ENCODE measurements at places on chromosomes 5 and 9.

DNA sequence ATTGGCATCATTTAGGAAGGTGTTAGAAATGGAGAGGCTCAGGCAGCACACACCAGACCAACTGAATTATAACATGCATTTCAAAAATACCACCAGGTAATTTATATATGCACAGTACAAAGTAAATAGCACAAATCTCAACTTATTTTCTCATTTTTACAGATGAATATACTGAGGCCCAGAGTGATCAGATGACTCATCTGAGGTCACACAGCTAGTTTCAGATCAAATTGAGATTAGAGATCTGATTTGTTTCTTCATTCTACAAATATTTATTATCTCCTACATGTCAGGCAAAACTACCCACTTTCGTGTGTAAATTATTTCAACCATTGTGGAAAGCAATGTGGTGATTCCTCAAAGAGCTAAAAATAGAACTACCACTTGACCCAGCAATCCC, 507.1 kb downstream of the TLE4 start:
- DNase-seq: no peak

- no peak for DNase-seq
Measured at GRCh38 chr9:20526500-20527319, 95.6 kb downstream of the MLLT3 start.

DNA sequence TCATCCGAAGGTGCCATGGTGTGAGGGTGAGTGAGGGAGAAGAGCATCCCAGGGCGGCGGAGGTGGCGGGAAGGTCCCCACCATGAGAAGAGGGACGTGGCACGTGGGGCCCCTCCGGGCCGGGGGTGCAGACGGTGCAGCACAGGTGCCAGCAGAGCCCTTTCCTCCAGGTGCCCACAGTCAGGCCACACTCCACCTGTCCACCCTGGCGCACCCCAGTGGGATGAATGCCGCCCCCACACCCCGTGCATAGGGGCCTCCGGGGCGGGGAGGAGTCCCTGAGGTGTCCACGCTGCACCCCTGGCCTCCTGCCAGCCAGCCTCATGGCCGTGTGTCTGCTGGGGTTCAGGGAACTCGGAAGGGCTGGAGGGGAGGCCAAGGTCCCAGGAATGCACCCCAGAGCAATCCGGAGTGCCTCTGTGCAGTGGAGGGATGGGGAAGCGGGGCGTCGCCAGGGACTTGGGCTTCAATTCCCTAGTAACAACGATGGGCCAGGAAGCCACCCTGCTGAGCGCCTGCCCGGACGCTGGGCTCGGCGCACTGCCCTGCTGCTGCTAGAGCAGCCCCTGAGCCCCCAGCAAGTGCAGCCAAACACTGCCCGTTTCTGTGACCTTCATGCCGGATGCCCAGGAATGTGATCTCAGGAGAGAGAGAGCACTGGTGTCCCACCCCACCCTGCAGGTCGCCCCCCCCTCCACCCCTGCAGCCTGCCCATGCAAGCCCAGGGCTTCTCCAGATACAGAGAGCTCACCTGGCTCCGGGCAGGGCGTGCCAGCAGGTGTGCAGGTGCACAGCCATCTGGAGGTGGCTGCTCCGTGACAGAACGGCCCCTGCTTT, 8.8 kb upstream of the NACC2 start:
- DNase-seq: no peak

GRCh38 chr5:140003519-140003918, 39.6 kb downstream of the NRG2 start:
- DNase-seq: no peak

DNA sequence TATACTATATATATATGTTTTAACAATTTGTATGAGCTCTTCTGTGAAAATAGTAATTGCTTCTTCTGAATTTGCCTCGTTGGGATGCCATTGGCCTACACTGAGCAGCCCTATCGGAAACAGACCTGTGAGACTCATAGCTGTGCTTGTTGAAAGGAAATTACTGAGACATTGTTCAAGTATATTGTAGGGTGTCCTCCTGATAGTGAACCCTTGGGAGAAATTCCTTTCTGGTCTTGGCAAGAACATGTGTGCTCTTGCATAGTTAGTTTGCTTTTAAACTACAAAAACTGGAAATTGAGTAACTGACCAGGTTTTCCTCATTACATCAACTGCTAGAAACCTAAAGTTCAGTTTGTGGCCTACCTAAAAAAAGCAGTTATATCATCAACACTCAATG, 160.9 kb downstream of the LURAP1L start:
- DNase-seq: no peak

- DNase-seq: no peak
Measured at GRCh38 chr9:116096046-116096445, 57.5 kb upstream of the PAPPA start.

- DNase-seq: no peak
Measured at GRCh38 chr5:95075111-95075510, 209.8 kb downstream of the MCTP1 start.

DNA sequence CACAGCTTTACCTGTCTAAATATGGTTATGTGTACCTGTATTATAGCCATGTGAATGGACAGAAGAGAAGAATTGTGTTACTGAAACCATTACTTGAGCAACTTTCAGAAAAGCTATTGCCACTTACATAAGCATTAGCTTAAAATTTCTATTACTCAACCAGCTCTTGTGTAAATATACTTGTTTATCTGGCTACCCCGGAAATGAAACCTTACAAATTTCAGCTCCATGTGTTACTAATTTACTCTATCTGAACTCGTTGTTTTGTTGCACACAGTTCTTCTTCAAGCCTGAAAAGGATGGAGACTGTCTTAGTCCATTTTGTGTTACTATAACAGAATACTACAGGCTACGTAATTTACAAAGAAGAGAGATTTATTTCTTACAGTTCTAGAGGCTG, 22.5 kb upstream of the ADAMTSL1 start:
- DNase-seq: no peak

- no peak for DNase-seq
Measured at GRCh38 chr5:180636403-180637075, 12.9 kb downstream of the FLT4 start.

- DNase-seq: no peak
Measured at GRCh38 chr5:158039911-158040347, 181.0 kb upstream of the CLINT1 start.

- no peak for DNase-seq
Measured at GRCh38 chr9:110298043-110298605, 39.5 kb downstream of the TXNDC8 start.

DNA sequence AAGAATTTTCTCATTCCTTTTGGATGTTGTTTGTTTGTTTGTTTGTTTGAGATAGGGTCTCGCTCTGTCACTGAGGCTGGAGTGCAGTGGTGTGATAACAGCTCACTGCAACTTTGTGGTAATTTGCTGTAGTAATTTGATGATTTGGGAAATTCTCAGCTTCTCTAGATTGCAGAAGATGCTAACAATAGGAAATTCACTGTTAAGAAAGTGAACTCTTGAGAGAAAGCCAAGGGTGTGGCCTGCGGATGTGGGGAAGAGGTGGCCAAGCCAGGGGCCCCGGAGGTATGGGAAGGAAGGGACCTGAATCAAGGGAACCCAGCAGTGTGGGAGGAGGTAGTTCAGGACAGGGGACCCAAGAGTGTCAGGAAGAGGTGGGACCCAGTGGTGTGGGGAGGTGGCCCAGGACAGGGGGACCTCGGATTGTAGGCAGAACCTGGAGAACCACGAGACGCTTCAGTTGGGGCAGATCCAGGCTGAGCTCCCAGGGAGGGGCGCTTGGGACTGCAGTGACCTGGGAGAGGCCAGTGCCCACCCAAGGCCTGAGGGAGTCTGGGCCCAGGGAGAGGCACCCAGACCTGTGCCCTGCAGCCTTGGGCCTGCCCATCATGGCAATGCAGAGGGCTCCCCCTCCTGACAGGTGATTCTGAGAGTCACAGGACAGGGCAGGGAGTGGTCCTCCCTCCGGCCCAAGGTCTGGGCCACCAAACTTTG, 5.6 kb upstream of the LCN2 start:
- DNase-seq: no peak

GRCh38 chr9:127885508-127886281, 8.2 kb upstream of the AK1 start:
- DNase-seq: no peak

GRCh38 chr9:124478354-124478753, 28.1 kb downstream of the ADGRD2 start:
- no peak for DNase-seq

GRCh38 chr5:142897328-142897727, 127.2 kb downstream of the ARHGAP26 start:
- no peak for DNase-seq

GRCh38 chr5:107977550-107978071, 306.9 kb upstream of the EFNA5 start:
- DNase-seq: no peak

- no peak for DNase-seq
Measured at GRCh38 chr5:60485361-60485760, 214.6 kb downstream of the DEPDC1B start.

GRCh38 chr9:3576328-3576727, 50.5 kb upstream of the RFX3 start:
- DNase-seq: peak; percentile 72

- DNase-seq: no peak
Measured at GRCh38 chr9:122846371-122846940, 18.1 kb upstream of the PDCL start.

- peak; percentile 40 for DNase-seq
Measured at GRCh38 chr5:66810848-66811261, 214.7 kb downstream of the MAST4 start.

- DNase-seq: no peak
Measured at GRCh38 chr5:115458003-115458409, 86.6 kb downstream of the FEM1C start.

DNA sequence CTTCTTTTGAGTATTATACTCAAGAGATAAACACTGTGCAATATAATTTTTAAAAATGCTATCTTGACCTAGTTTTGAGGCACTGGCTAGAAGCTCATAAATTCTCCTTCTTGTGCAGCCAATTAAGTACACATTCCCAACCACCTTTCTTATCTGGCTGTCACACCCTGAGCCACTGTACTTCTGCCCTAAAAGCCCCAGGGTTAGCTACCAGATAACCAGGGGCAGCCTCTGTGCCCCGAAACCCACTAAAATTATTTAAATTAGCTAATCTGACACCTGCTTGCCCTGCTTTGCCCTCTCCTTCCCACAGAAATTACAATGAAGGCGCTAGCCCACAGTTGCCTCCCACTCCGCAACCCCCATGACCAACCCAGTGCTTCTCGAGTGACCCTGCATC, 597.3 kb upstream of the TYRP1 start:
- no peak for DNase-seq

DNA sequence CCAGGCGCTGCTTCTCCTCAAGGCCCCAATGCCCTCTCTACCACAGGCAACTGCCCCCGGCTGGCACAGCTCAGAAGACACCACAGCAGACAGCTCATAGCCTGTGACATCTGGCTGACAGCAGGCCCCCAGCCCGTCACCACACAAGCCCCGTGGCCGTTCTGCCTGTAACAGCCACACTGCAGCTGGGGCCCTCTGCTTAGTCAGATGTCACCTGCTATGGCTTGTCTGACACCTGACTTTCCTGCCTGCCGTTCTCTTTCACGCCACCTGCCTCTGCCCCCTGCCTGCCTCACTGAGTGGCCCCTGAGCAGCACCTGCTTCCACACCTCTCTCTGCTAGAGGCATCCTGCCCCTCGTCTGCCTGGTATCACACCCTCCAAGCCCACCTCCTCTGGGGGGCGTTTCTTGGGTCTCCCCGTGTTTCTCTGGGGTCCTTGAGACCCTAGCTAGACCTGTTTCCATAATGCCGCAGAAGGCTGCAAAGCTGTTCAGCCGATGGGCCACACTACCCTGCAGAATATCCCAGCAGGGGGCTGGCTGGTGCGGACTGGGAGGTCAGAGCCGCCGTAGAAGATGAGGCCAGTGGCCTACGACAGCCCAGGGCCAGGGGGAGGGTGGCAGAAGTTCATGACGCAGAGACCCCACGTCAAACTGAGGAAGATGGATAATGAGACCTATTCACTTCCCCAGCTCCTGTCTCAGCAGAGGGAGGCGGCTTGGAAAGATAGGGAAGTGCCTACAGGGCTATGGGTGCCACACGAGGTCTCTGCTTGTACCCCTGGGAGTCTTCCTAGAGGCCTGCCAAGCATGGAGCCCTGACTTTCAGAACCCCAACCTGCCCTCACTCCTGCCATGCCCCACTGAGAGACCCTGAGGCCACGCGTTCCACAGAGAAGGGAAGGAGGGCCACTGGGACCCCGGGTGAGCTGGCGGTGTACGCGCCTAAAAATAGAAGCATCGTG, 95.1 kb downstream of the ZNF354C start:
- no peak for DNase-seq

- DNase-seq: no peak
Measured at GRCh38 chr9:130323051-130323745, 57.6 kb downstream of the HMCN2 start.

DNA sequence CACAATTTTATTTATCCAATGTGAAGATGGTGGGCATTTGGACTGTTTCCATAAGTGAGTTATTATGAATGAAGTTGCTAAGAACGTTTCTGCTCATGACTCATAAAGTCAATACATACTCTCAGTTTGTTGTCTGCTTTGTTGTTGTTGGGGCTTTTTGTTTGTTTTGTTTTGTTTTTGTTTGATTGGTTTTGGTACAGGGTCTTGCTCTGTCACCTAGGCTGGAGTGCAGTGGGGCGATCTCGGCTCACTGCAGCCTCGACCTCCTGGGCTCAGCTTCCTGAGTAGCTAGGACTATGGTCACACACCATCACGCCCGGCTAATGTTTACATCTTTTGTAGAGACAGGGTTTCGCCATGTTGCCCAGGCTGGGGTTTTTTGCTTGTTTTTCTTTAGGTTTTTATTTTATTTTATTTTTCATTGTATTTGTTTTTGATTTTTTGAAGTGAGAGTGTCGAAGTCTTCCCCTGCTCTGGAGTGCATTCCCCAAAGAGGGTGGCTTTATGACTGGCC, 18.0 kb downstream of the TRIM7 start:
- no peak for DNase-seq

GRCh38 chr5:68548959-68549676, 333.6 kb downstream of the PIK3R1 start:
- DNase-seq: no peak

GRCh38 chr5:141369994-141370848, at the start of gene PCDHGB3:
TSS of gene PCDHGB3 (plus strand) at chr5:141370242. CDS start at chr5:141370395, 153 bp downstream.
- no peak for DNase-seq

GRCh38 chr5:115297031-115297430, 577 bp upstream of the CCDC112 start:
- DNase-seq: peak; percentile 18

- no peak for DNase-seq
Measured at GRCh38 chr9:76414661-76415060, 20.4 kb upstream of the RFK start.
